ENCODE measurements at places on chromosomes 3 and 15.

DNA sequence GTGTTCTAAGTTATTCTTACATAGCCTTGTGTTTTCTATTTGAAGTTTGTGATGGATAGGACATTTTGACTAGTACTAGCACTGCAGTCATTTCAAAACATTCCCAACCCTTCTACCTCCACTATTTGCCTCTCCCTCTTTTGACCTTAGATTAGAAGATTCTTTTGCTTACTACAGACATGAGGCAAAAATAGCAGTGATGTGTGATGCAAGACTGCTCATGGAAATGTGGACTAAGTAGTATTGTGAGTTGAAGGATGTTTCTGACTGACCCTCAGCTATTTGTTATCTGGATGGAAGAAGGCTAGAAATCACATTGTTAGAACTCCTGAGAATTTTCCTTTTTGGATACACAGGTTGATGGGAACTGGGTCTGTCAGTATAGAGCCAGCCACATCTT, 45.9 kb downstream of the ATP2C1 start:
- DNase-seq, result no peak

GRCh38 chr3:111336511-111336910, 205.5 kb upstream of the CD96 start:
- DNase-seq, result no peak

DNA sequence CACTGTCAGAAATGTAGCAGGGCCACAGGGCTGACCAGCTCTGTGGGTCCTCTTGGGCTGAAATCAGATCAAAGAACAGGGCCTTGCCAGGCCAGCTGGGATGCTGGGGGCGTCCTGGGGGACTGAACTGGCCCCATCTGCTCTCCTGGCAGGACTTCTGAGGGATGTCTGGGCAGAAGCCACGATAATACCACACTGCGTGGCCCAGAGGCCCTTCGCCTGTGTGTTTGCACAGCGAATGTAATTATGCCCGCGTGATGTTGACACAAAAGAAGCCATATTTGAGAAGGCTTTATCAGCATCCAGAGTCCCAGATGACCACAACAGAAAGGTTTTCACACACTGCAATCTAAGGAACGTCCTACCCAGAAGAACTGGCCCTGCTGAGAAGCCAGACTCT, 174.0 kb downstream of the RAB11A start:
- no peak for DNase-seq

- no peak for DNase-seq
Measured at GRCh38 chr15:84926491-84927230, 42.2 kb downstream of the SLC28A1 start.

GRCh38 chr3:102374863-102375634, 59.8 kb upstream of the ZPLD1 start:
- no peak for DNase-seq

GRCh38 chr15:69478259-69478781, 25.7 kb downstream of the RPLP1 start:
- no peak for DNase-seq

- DNase-seq, result no peak
Measured at GRCh38 chr3:193559100-193559499, 4.4 kb upstream of the ATP13A4 start.

GRCh38 chr15:101710806-101711205, 13.5 kb downstream of the TARS3 start:
- no peak for DNase-seq

DNA sequence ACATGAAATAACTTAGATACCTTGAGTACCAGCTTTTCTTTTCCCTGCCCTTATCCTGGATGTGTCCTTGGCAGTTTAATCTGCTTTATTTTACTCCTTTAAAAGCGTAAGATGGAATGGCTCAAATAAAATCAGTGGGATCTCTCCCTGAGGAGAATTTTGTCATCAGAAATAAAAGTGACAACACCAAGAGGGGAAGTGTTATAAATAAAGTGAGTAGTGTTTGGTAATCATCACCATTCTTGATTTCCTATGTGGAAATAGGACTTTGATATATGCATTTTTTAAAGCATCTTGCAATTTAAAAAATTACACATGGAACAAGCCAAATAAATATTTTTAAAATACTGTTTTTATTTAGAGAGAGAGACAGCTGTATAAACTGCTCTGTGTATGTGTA, 76.5 kb downstream of the MBNL1 start:
- no peak for DNase-seq

- DNase-seq, result no peak
Measured at GRCh38 chr15:83365370-83365938, 81.0 kb upstream of the BNC1 start.

Data from esophagus squamous epithelium (tissue), 5 donors.